ENCODE measurements at places on chromosomes 3 and 15.

DNA sequence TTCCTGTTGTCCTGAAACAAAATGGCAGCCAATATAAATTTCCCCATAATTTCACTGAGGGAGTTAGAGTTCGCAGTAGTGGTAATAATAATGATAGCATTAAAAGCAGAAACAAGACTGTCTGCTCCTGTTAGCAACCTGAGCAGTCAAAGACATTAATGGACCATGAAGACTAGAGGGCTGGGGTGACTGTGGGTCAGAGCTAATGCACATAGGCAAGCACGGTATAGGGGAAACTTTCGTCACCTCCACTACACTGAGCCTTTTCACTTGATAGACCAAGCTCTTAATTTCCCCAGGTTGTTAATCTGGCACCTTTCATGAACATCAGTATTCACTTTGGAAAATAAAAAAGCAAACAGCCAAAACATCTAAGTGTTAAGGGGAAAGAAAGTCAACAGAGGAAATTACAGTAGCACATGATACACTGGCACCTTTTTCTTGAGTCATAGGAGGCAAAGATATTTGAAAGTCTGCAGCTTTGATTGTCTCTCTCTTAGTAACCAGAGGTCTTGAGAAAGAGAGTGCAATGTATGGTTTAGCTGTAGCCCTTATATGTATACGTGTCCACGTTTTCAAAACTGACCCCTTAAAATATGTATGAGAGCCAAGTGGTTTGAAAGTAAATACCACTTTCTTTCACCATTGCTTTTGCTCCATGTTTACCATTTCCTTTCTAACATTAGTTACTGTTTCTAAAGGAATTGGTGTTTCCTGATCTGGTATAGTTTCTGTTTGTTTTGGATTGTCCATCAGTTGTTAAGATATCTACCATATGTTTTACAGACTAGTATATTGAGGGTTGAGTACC, 104.8 kb downstream of the FILIP1L start:
- DNase-seq: no peak

- DNase-seq: no peak
These were observed 29.4 kb upstream of the LDHAL6B start for GRCh38 chr15:59177317-59177660.

- DNase-seq: no peak
These were observed 25.9 kb downstream of the MAP6D1 start for GRCh38 chr3:183799461-183799860.

DNA sequence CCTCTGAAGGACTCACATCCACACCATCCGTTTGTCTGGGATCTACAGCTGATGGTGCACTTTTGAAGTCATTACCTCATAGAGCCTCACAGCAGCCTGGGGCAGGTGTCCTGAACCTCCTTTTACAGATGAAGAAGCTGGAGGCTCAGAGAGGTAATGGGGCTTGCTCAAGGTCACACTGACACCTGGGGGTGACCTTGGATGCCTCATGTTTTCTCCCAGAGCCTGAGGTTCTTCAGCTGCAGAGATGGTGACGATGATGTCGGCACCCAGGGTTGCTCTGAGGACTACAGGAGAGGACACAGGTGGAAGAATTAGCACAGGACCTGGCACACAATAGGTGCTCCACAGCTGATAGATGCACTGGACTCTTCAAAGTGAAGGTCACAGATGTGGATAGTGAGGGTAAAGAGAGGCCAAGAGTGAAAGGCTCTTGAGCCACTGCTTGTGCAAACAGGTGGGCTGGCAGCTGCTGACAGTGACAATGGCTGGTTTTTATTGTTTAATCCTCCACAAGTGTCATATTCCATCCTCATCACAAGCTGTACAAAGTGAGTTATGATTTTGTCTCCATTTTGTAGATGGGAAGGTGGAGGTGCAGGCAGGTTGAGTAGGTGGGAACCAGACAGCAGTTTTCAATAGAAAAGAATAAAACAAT, 17.4 kb upstream of the ATP2B2 start:
- no peak for DNase-seq

GRCh38 chr3:75101329-75102147, 487.1 kb upstream of the CNTN3 start:
- DNase-seq: no peak
